ENCODE measurements at places on chromosomes 6 and 20.

DNA sequence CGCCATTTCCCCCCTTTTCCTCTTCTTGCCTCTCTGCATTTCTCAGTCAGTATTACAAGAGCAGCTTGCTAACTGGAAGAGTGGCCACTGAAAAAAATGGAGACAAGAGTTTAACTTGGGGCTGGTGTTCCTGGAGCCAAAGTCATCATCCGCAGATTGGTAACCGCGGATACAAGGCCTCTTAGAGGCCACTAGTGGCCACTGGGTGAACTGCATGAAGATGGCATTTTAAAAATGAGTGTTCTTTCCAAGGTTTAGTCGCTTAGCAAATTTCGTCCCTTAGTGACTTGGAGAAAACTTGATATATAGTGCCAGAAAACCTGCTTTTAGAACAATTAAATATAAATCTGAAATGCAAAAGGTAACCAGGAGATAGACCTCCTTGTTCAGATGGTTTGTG is 4.8 kb downstream of the F13A1 start:
- no peak for DNase-seq

DNA sequence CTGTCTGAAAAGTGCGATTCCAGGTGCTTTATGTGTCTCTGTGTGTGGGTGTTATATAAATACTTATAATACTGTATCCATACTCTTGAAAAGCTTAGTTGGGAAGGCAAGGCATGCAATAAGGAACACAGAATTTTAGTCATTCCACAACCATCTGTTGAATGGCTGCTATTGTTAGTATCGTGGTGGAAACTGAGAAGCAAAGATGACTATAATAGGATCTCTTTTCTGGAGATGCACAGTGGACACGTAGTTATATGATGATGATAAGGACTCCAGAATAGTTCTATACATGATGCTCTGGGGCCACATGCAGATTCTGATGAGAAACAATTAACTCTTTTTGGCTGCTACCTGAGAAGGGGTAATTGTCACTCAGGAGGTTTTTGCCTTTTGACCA is 25.2 kb downstream of the ESR1 start:
- DNase-seq, result no peak

GRCh38 chr6:107847844-107848802 is 24.0 kb upstream of the SCML4 start:
- peak; percentile 81 for DNase-seq

GRCh38 chr20:52083627-52084232 is 107.8 kb downstream of the ZFP64 start:
- DNase-seq, result peak; percentile 7

DNA sequence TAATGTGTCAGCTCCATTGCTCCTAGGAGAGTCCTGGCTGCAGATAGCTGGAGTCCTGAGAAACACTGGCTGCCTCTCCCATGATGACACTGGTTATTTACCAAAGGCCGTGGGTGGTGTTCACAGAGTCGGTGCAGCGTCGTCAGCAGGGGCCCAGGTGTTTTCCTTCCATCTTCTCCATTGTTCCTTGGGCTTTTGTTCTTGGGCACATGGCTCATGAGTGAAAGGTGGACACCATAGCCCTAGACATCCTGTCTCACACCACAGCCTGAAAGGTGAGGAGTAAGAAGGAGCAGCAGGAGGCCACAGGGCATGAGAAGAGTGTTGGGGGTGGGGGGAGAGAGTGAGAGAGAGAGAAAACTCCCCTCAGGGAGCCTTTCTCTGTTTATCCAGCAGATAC is 9.1 kb downstream of the CST5 start:
- DNase-seq, result no peak

All from stimulated activated CD4-positive, alpha-beta T cell treated with anti-CD3 and anti-CD28 coated beads, TNF-alpha, amount 100 ng/mL, for 24 hours (primary cell).